ENCODE measurements at places on chromosomes 1 and 21. TPM values are rescaled to one million over a fixed set of nuclear protein-coding genes. Genes with fewer than 3 reads are reported as not detected.

DNA sequence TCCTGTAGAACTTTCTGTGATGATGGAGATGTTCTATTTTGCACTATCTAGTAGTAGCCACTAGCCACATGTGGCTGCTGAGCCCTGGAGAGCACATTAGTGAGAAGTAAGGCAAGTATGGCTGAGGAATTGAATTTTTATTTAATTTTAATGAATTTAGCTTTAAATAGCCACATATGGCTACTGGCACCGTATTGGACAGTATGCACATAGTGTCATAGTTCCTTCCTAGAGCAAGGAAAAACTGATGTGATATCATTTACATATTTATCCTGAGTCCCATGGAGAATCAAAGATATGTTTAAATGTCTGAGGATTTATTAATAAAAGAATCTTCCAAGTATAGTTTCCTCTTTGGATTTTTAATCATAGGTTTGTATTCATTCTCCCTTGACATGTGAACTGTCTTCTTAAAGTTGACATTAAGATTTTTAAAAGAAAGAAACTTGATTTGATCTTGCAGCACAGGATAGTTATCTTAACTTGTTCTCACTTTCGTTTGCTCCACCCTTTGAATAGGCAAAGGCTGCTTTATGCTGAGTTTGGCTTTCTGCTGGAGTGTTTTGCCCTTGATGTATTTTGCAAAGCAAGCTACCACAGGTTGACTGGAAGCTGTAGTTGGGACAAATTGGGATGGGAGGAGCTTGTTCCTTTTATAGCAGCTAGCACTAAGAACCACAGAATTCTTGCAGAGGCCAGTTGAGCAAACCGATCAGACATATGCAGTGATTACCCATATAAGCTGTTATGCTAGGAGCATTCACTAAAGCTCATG is 129.7 kb downstream of the VPS13D start:
- no peak for DNase-seq

GRCh38 chr21:18265944-18266343 is 21.3 kb downstream of the CHODL start:
- DNase-seq = no peak

- no peak for DNase-seq
These were observed 20.8 kb downstream of the ZBTB8B start for GRCh38 chr1:32485554-32486255.

GRCh38 chr1:43532716-43533115 is 2.0 kb downstream of the PTPRF start:
- no peak for DNase-seq

DNA sequence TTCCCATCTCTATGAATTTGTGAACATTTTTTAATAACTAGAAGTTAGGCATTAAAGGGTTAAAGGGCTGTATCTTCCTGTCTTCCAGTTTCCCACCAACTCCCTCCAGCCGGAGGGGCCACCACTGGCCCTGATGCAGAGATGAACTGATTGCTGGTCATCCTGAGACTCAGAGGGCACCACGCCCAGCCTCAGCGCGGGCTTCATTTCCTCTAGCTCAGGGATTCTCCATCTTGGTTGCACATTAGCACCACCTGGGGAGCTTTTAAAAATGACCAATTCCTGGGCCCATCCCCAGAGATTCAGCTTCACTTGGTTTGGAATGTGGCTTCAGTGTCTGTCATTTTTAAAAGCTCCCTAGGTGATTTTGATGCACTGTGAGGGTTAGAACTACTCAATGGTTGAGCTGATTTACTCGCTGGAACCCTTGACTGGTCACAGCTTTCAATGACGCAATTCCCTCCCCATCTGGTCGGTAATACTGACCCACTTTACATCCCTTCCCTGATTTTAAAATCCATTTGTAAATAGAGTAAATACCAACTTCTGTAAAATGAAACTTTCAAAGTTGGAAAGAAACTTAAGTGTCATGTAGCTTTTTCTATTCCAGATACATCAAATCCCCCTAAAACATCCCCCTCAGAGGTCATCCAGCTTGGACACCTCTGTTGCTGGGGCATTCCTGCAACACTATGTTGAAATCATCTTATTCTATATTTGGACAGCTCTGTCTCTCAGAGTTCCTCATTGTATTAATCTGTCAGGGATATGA is 5.1 kb downstream of the NAV1 start:
- DNase-seq = no peak

DNA sequence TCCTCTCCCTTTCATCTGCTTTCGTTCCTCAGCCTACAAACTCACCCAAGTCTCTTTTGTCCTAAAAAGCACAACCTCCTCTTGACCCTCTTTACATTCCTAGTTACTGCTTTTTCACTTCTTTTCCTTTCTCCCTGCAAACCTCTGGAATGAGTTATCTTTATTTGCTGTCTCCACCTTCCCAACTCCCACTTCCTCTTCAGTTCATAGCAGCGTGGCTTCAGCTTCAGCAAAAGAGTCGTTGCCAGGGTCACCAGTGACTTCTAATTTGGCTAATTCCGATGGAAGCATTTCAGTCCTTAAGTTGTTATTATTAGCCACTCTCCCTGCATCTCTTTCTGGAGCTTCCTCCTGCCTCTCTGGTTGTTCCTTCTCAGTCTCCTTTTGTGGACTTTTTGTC is 6.2 kb upstream of the TMEM54 start:
- DNase-seq = no peak

GRCh38 chr1:37862330-37862729 is 2.9 kb upstream of the MTF1 start:
- DNase-seq = no peak

DNA sequence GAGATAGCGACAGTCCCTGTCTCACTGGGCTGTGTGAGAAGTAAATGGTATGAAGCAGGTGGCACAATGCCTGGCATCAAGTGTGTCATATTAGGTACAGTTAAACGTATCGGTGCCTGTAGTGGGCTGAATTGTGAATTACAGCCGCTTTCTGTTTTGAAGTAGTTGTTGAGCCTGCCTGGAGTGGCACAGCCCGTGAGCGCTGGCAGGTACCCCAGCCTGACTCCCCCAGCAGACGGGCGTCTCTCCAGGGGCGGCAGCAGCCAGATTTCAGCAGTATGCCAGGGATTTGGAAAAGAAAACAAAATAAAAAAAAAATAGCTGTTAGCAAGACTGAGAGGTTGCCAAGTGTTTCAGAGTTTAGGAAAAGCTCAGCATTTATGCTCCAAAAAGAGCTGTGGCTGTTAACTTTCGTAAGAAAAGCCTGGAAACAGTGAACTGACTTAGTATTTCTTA is 26.6 kb upstream of the GPR153 start:
- DNase-seq = no peak

GRCh38 chr1:202825748-202826147 is 15.0 kb downstream of the PCAT6 start:
- no peak for DNase-seq

DNA sequence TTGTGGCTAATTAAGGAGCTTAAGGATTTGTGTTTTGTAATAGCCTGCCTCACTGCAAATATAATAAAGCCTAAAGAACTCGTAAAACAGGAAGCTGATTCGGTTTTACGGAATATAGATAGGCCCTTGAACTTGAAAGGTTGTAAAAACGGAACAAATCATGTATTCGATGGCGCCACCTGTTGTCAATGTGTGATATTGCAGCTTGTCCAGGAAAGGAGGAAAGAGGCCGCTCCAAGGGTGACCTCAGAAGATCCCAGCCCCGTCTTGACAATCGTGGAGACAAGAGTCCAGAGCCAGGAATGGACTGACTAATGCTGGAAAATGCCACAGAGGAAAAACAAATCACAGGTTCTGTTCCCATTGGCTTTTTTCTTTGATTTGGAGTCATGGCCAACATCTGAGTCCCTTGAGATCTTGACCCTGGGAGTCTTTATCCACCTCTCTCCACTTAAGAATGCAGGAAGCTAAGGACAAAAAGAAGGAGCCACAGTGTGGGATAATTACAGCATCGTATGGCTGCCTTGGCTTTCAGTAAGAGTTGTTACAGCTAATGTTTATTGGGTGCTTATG is 7.0 kb upstream of the IGSF21 start:
- no peak for DNase-seq

DNA sequence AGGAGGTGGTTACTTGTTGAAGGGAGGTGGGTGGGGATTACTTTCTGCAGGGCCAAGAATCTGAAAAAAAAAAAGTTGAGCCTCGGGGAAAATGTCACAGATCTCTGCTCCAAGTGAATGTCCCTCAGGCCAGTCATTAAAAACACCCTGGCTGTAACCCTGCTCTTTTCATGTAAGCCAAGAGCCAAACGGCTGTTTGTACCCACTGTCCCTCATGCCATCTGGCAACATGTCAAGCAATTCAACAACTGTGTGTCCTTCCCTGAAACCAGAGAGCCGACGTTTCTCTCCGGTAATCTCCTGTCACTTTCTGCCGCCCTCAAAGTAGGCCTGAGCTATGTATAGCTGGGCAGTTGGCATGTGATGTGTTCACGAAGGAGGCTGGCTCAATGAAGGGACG is 14.7 kb downstream of the CASQ2 start:
- DNase-seq = no peak

DNA sequence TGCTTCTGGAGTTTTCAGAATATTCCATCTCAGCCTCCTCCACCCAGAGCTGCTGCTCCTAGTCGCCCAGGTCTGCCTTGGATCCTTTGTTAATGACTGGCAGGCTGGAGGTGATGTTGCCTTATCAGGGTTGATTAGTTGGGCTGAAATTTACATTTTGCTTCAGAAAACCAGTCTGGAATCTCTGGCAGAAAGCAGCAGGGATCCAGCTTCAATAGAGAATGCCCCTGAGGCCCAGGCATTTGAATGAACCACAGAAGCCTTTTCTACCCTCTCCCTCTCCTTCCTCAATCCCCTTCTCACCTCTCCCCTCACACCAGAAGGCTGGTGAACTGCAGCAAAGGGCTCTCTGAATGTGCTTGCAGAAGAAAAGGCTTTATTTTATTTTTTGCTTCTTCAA is 83.2 kb downstream of the PLXNA2 start:
- no peak for DNase-seq

DNA sequence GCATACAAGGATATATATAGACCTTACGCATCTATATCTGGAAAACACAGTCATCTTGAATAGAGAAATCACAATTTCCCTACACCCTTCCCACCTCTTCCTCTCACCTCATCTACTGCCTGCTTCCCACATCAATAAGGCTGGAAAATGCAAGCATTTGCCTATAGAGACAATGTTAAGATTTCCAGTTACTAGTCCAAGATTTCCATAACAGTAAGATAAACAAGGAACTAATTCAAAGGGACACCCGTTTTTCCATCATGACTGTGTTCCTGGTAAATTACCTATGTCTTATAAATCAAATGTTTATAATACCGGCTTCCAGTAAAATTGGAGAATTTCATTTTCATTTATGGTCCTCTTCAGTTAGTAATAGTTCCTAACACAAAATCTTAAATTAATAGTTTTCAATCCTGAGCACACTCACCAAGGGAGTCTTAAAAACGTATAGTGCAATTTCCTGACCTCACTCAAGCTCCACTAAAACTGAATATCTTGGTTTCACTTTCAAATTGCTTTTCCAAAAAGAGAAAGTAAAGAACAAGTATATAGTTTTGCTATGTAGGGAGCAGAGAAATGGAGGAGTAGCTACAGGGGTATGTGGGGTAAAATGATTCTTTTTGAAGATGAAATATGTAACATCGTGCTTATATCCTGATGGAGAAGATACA is 398.7 kb downstream of the PLPP3 start:
- no peak for DNase-seq

GRCh38 chr1:86277936-86278335 is 118.2 kb downstream of the ODF2L start:
- no peak for DNase-seq

- DNase-seq = no peak
These were observed 22.6 kb upstream of the ATP2B4 start for GRCh38 chr1:203603940-203604591.

- DNase-seq = no peak
These were observed 2.9 kb upstream of the CCN1 start for GRCh38 chr1:85577419-85578320.

GRCh38 chr1:234069760-234070159 is 165.3 kb downstream of the SLC35F3 start:
- DNase-seq = no peak

Gene UTP25
- 18.2 TPM for total RNA-seq

Gene FNDC10
- 6.2 TPM for total RNA-seq

Gene FMN2
- total RNA-seq = not detected

Gene PSRC1
- 0.35 TPM for total RNA-seq

Gene ADAM30
- not detected for total RNA-seq

Gene TMEM125
- total RNA-seq = 0.46 TPM

Gene FMO1
- not detected for total RNA-seq

Gene CCDC181
- not detected for total RNA-seq
